ENCODE measurements at places on chromosomes 6 and 20. TPM values are rescaled to one million over a fixed set of nuclear protein-coding genes. Genes with fewer than 3 reads are reported as not detected.

Gene SUMO4
- 0.32 TPM for total RNA-seq

DNA sequence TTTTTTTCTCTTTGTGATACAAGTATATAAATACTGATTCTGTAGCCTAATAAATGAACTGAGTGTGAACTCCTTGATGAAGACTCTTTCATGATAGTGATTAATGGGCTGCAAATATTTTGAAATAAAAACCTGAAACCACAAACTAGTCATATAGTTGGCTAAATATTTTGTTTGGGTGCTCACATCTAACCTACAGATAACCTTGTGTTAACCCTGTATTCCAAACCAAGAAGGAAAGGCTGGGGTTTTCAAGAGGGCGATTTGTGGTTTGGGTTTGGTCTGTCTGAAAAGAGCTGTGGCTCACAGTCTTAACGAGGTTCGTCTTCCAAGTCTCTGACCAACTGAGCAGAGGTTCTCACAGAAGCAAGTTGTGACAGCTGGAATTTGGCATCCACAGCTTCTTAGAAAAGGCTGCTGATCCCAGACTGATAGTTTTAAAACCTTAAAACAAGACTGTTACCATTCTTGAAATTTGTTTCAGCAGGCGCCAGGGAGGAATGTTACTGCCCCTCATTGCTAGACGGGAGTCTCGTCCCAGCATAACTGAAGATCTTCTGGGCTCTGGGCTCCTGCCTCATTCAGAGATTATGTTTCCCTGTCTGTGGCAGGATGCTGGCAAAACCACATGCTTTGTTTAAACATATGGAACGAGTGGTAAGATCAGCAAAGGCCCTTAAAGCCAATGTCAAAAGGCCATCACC lies 736.4 kb upstream of the MARCKS start:
- H3K4me3 ChIP-seq = no peak overlapping the region
- no peak for DNase-seq
- no peaks in the 10 kb centered on the region for H3K36me3 ChIP-seq
- H3K4me1 ChIP-seq = no peaks in the 10 kb centered on the region

GRCh38 chr6:117275205-117275604 lies 9.8 kb downstream of the VGLL2 start:
- peak overlapping the region; percentile 95 for H3K27ac ChIP-seq
- DNase-seq = peak; percentile 75
- H3K36me3 ChIP-seq = no peaks in the 10 kb centered on the region
- H3K4me3 ChIP-seq = peak overlapping the region; percentile 50
- H3K27me3 ChIP-seq = no peaks in the 10 kb centered on the region

GRCh38 chr6:33663727-33664449 lies 42.8 kb downstream of the ITPR3 start:
- no peak for DNase-seq
- no peak overlapping the region for H3K27ac ChIP-seq
- no peaks in the 10 kb centered on the region for H3K27me3 ChIP-seq

DNA sequence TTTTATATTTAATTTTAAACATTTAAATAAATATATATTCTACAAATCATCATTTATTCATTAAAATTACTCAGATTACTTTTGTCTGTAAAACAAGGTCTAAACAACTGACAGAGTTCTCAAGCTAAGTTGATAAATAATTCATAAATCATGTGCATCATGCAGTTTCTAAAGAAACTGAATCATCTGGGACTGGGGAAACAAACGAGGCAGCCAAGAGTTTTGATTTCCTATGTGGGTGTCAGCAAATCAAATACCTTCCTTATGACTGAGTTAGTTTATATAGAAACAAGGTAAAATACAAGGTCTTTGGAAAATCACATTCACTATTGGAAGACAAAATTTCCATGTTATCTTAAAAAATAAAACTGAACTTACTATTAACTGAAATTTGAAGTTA lies 149.9 kb upstream of the BEND6 start:
- peak overlapping the region; percentile 93 for H3K27ac ChIP-seq
- H3K27me3 ChIP-seq = no peaks in the 10 kb centered on the region
- no peaks in the 10 kb centered on the region for H3K36me3 ChIP-seq
- no peak for DNase-seq
